AG09309 (cell line): ENCODE measurements at places on chromosomes 2 and 18.

DNA sequence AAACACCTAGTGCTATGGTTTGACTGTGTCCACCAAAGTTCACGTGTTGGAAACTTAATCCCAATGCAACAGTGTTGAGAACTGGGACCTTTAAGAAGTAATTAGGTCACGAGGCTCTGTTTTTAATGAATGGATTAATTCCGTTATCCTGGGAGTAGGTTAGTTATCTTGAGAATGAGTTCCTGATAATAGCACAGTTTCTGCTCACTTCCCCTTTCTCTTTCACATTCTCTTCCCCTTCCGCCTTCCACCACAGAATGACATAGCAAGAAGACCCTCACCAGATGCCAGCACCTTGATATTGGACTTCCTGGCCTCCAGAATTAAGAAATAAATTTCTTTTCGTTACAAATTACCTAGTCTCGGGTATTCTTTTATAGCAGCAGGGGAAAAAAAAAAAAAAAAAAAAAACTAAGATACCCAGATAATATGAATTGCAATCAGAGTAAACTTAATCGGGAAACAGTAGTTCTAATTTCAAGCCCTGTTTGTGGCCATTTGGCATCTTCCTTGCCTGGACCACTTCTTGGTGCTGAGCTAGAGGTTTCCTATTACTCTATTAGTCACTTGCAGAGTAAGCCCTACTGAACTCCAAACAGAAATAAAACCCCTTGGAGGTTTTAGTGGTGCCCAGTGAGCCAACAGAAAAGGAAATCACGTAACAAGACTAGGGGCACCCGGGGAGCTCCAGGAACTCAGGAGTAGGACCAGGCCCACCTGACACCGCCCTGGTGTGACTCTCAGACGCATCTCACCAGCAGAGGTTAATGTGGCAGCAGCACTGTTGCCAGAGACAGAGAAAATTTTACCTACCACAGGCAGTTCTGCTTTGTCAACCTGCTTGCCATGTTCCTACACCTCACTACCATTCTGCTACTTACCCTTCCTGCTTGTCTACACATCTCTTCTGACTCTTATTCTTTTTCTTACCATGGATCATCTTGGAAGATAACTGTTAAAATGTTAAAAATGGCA, 147.6 kb upstream of the CAB39 start:
- peak; percentile 5 for DNase-seq

DNA sequence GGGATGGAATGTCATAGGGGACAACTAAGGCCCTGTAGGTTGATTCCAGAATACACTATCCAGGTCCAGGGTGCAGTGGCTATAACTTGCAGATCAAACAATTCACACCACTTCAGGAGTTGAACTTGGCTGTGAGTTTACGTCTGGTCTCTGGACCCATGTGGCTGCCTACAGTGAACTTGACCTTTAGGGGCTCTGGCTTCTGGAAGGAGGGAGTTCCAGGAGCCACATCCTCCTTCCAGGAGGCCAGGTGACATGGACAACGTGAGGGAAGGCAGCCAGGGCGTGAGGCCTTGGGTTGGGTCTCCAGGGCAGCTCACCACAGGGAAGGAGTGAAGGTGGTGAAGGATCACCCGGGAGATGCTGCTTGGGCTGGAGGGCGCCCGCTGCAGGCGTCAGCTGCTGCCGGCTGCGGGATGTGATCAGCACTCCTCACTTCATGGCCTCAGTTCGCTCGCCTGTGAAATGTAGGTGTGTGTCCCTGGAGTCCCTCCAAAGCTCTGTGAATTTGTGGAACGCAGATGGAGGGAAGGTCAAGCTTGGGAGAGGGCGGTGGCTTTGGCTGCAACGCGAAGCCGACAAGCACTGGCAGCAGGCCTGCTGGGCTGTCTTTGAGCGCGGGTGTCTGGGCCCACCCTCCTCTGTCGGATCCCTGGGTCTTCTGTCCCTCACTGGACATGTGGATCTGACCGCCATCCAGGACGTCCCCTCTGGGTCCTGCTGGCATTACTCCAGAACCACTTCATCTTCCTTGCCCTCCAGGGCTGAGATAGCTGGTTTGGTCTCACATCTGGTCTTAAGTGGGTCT, 146.5 kb downstream of the GLI2 start:
- DNase-seq: no peak

- DNase-seq: no peak
Observed at GRCh38 chr18:9616049-9616448, 1.7 kb upstream of the PPP4R1 start.

GRCh38 chr2:127173057-127173456, 47.0 kb downstream of the CYP27C1 start:
- peak; percentile 83 for DNase-seq

DNA sequence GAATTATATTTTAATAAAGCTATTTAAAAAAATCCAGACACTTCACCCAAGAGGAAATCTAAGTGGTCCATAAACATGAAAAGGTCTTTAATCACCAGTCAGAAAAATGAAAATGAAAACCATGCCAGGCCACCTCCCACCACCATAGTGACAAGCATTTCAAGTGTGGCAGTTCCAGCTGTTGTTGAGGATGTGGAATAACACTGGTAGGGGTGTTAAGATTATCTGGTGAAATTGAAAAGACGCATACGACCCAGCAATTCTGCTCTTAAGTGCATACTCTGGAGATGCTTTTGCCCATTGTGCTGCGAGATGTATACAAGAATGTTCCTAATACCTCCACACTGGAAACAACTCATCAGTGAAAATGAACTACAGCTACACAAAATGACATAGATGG, 82.2 kb downstream of the MSH2 start:
- no peak for DNase-seq

- DNase-seq: no peak
Observed at GRCh38 chr2:5725794-5726463, 33.7 kb downstream of the SOX11 start.
